Activated effector memory CD4-positive, alpha-beta T cell treated with anti-CD3 and anti-CD28 coated beads, Interleukin-2, amount 50 U/mL, for 16 hours (primary cell): ENCODE measurements at places on chromosomes 12 and 14.
A peak's percentile ranks its signal among the peaks of the same experiment; 100 is the strongest.

GRCh38 chr12:63948211-63948610, 103.7 kb downstream of the SRGAP1 start:
- no peak for DNase-seq

DNA sequence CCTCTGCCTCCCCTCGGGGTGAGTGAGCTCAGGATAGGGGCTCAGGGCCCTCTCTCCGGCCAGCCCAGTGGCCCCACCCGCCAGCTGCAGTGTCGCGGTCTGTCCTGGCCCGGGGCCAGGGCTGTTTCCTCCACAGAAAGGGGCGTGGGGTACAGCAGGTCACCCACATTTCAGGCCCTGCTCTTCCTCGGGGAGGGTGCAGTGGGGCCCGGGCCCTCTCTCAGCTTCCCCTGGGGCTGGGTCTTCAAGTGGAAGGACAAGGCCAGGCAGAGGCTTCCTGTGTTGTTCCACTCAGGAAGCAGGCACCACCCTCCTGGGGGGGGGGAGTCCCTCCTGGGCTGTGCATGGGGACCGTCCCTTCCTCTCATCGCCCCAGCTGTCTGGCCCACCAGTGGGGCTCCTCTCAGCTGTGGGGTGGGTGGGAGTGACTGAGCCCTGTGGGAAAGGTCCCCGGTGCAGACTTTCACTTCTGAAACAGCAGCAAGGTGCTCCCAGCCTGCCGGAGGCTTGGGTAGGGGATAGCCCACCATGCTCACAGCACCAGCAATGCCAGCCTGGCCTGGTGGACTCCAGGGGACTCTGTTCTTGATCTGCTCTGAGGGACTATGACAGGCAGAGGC, 3.7 kb downstream of the GPR132 start:
- peak; percentile 87 for DNase-seq

- no peak for DNase-seq
Observed at GRCh38 chr12:104722601-104723534, 235.2 kb downstream of the SLC41A2 start.

GRCh38 chr14:37343307-37344094, 145.8 kb downstream of the MIPOL1 start:
- DNase-seq: no peak

- DNase-seq: peak; percentile 88
Observed at GRCh38 chr12:1660304-1661187, 30.3 kb upstream of the ADIPOR2 start.

GRCh38 chr12:72330784-72331183, 58.6 kb downstream of the TRHDE start:
- no peak for DNase-seq

GRCh38 chr14:33992274-33993007, 41.6 kb upstream of the EGLN3 start:
- DNase-seq: no peak

DNA sequence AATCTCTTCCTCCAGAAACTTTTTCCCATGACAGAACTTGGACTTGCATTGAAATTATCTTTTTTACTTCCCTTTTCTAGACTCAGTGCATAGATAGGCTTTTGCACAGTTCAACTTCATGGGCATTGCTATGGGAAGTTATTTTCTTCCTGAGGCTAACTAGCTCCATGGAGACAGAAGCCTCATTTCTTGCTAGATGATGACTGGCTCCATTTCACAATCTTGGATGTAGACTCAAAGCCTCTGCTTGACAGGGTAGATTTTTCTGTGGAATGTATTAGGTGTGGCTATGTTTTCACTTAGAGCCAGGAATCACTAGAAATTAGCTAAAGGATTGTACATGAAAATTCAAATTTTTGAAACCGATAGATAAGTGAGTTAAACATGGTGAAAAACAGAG, 884.1 kb upstream of the MGAT4C start:
- no peak for DNase-seq

- DNase-seq: no peak
Observed at GRCh38 chr14:80271389-80271788, 60.1 kb upstream of the DIO2 start.

DNA sequence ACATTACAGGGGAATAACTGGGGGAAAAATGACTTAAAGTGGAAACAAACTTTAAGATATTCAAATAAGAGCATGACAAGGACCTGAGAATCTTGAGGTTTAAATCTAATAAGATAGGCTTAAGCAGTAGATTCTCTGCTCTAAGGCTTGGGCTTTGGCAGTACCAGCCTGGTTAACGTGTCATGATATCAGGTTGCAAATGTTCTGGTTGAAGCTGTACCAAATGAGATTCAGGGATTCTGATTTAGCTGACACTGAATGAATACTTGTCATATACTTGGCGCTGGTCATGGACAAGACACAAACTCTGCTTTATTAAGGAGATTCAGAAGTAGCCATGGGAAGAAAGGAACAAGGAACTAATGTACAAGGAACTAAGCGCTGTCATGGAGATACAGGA, 6.1 kb downstream of the TCP11L2 start:
- DNase-seq: no peak

GRCh38 chr12:12600659-12601058, 11.0 kb upstream of the CREBL2 start:
- no peak for DNase-seq

DNA sequence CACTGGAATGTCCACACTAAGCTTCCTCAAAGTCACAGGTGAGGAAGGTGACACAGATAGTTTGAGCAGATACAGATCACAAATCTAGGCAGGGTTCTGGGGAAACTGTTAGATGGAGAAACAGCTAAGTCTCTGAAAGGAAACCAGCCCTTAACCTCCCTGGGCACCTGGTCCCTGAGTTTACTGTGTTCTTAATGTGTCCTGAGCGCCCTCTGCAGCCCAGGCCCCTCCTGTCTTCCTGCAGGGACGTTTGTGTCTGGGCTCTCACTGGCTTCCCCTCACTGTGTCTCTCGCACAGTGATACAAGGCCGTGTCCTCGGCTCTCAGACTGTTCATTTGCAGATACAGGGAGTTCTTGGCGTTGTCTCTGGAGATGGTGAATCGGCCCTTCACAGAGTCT, 684.3 kb downstream of the TMEM121 start:
- no peak for DNase-seq

DNA sequence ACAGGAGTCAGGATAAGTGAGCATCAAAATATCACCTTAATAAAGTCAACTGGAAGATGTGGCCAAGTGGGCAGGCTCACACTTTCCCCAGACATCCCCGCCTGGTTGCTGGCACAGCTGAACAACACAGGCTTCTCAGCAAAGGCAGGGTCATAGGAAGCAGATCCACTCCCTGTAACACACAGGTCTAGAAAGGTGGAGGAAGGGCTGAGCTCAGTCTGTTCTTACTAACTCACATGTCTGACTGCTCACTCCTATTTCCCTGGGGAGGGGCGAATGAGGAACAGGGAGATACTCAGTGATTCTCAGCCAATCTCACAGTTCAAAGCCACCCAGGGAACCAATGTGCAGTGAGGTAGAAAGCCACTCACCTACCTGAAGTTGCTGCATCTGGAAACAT, 45.0 kb upstream of the AMN1 start:
- no peak for DNase-seq

DNA sequence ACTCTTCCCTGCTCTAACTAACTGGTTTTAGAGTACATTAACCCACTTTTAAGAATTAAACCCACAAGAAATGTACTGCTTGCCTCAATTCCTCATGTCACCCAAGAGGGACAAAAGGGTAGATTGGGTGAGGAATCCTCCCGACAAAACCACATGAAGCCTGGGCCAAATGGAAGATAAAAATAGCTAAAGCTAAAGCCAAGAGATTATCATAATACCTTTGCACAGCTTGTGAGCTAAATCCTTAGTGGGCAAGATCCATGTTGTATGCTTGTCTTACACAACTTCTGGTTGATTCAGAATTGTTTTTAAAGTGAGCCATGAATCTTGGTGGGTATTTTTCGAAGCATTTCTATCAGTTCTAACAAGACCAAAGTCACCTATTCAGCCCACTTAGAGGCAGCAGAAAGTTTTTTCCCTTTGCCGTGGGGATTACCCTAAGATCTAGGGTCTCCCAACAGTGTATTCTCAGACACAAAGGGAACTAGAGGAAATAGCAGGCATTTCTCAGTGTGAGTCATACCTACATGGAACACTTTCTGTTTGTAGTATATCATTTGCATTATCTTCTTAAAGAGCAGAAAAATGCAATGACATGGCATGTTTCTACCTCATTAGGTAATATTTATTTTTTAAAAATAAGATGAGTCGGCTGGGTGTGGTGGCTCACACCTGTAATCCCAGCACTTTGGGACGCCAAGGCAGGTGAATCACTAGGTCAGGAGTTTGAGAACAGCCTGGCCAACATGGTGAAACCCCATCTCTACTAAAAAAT, 616.6 kb downstream of the KCNH5 start:
- no peak for DNase-seq

DNA sequence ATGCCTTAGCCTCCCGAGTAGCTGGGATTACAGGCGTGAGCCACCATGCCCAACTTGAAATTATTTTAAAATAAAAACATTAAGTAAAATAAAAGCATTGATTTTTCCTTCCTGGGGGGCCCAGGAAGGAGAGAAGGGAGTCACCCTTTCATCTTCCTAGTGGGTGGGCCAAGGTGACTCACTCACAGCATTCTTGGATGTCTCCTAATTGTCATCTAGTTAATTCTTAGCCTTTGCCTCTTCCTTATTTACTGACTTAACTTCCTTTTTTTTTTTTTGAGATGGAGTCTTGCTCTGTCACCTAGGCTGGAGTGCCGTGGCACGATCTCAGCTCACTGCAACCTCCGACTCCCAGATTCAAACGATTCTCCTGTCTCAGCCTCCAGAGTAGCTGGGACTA, 29.2 kb downstream of the TMEM120B start:
- no peak for DNase-seq

DNA sequence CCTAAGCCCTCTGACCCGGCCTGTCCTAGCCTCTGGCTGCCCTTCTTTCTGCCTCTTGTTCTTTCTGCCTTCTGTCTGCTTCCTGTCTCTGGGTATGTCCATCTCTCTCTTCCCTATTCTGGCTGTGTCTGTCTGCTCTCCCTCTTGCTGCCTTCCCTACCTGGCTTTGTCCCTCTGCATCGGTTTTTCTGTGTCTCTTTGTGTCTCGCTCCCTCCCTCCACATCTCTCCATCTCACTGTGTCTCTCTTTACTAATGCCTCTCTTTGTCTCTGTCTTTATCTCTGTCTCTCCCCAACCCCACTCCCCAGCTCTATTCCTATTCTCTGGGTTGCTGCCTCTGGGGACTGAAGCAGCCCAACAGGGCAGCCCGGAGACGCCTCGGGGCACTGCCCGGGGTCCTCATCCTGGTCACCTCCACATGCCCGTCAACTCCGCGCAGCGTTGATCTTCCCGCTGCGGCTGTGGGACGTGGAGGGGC, 10.1 kb downstream of the SHMT2 start:
- DNase-seq: no peak

DNA sequence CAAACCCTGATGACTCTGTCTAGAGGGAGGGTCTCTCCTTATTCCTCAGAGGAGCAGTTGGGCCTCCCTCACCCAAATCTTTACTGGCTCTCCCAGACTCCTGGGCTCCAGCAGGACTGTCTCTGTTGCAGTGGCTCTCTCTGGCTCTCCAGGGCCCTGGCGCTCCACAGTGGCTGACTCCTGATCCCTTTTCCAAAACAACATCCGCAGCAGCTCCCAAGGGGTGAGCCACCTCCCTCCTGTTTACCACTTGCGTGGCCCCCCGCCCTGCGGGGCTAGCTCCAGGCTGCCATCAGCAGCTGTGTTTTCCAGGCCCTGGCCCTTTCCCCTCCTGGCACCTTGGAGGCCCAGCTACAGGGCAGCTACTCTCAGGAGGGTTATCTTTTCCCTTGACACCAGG, 123.5 kb downstream of the CALM1 start:
- no peak for DNase-seq

- no peak for DNase-seq
Observed at GRCh38 chr12:28800129-28800528, 348.9 kb upstream of the FAR2 start.

- DNase-seq: peak; percentile 77
Observed at GRCh38 chr14:67837011-67837624, 17.5 kb downstream of the RAD51B start.

DNA sequence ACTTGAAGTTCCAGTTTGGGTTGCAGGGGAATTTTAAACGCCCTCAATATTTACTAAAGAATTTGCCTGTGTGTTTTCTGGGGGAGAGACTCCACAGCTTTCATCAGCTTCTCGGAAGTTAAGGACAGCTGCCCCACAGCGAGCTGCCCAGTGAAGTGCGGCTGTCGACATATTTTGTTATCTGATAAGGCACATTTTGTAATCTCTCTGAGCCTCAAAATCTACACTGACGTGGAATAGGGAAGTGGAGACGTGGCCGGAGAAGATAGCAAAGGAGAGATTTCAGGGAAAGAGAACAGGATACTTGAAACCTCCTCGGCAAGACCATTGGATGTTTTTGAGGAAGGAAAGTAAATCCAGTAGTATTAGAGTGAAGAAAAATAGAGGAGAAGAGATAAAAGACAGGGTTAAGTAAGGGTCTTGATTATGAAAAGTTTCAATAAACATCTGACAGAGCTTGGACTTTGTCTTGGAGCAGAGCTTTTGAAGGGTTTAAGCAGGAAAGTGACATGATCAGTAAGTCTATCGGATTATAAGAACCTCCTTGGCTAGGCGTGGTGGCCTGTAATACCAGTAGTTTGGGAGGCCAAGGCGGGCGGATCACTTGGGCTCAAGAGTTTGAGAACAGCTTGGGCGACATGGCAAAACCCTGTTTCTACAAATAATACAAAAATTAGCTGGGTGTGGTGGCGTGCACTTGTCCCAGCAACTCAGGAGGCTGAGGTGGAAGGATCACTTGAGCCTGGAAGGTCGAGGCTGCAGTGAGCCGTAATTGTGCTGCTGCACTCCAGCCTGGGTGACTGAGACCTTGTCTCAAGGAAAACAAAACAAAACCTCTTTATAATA, 1.1 kb downstream of the POLR3B start:
- DNase-seq: no peak

DNA sequence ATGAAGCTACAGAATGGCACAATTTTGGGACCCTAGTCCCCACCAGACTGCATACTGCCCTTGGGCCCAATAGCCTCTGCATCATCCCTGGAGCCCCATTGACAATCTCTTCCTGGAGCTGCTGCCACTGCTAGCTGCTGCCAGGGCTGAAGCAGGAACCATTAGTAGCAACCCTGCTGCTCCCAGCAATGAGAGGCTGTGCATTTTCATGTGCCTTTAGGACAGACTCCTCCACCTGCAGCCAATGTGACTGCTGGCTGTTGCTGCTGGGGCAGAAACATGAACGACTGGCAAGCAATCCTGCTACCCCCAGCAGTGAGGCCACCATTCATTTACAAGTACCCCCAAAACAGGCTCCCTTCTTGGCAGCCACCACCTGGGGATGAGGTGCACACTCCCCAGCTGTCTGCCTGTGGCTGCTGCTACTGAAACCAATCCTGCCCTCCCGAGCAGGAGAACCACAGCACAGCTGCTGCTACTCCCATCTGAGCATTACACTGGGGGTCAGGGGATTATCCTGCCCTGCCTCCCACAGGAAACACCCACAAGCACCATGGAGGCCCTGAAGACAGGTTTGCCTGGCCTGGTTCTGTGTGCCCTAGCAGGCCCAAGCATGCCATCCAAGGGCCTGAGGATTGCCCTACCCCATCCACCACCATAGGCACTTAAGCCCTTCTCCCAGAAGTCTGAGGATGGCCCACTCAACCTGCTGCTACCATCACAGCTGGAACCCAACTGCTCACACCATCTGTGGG, 181.0 kb downstream of the MYRFL start:
- no peak for DNase-seq

- DNase-seq: no peak
Observed at GRCh38 chr14:54808326-54809161, 94.1 kb downstream of the GCH1 start.

GRCh38 chr14:90060965-90061684, 669 bp upstream of the KCNK13 start:
- DNase-seq: no peak
